ENCODE measurements at places on chromosomes 7 and 10.

- DNase-seq, result no peak
Observed at GRCh38 chr7:104535841-104536240, 207.4 kb downstream of the LHFPL3 start.

DNA sequence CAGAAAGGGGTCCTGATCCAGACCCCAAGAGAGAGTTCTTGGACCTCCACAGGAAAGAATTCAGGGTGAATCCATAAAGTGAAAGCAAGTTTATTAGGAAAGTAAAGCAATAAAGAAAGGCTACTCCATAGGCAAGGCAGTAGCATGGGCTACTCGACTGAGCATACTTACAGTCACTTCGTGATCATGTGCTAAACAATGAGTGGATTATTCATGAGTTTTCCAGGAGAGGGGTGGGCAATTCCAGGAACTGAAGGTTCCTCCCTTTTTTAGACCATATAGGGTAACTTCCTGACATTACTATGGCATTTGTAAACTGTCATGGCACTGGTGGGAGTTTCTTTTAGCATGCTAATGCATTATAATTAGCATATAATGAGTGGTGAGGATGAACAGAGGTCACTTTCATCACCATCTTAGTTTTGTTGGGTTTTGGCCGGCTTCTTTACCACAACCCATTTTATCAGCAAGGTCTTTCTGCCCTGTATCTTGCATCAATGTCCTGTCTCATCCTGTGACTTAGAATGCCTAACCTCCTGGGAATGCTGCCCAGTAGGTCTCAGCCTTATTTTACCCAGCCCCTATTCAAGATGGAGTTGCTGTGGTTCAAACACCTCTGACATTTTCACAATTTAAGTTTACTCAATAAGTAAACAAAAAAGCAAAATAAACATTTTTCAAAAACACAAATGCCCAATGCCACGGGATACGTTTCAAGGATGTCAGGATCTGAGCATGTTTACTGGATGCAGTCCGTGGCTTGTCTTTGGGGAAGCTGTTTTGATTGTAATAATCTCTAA lies 37.0 kb downstream of the ALOX5 start:
- DNase-seq, result no peak

GRCh38 chr7:38169847-38170246 lies 8.2 kb upstream of the STARD3NL start:
- peak; percentile 58 for DNase-seq

GRCh38 chr7:30251708-30252329 lies 32.6 kb upstream of the ZNRF2 start:
- peak; percentile 21 for DNase-seq
